ENCODE measurements at places on chromosomes 4 and X.

DNA sequence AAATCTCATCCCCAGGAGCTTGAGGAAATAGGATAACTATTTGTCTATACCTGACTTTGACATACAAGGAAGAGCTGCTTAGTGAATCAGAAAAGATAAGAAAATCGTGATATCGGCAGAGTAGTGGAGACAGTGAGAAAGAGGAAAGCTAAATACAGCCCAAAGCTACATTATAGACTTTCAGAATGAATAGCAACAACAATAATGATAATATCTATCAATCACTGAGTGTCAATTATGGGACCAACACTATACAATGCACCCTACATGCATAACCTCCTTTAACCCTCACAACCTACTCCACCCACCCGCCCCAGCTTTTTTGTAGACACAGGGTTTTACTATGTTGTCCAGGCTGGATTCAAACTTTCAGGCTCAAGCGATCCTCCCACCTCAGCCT, 205.1 kb downstream of the PPP3CA start:
- no peak for DNase-seq

DNA sequence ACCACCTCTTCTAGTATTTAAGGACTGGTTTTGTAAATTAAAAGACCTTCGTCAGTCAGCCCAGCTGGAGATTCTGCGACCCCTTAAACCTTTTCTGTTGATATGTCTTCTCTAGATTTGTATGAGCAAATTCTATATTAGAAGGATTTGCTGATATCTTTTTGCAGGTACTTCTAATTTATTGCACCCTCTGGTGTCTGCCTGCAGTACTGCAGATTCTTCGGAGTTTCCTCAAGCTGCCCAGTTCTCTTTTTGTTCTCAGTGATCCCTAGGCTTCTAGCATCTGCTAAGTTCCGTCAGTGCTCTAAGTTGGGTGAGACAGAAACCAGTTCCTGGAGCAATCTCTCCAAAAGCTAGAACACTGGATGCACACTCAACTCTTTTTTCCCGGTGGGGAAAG, 545.2 kb downstream of the C4orf33 start:
- DNase-seq, result no peak

- DNase-seq, result no peak
These were observed 16.1 kb upstream of the USO1 start for GRCh38 chr4:75708218-75708691.

DNA sequence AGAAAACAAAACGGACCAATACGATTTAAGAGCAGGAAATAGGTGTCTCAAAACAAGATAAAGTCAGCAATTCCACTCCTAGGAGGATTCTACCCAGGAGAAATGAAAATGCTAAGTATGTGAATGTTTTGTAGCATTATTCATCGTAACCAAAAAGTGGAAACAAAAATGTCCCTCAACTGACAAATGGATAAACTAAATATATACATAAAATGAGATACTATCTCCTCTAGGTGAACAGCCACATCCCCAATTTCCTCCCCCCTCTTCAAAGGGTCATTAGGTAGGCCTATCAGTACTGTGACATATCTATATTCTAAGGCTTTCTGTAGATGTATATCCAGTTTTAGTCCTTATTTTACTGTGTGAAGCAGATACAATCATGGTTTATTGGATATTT, 18.0 kb downstream of the DDX3X start:
- DNase-seq, result no peak

DNA sequence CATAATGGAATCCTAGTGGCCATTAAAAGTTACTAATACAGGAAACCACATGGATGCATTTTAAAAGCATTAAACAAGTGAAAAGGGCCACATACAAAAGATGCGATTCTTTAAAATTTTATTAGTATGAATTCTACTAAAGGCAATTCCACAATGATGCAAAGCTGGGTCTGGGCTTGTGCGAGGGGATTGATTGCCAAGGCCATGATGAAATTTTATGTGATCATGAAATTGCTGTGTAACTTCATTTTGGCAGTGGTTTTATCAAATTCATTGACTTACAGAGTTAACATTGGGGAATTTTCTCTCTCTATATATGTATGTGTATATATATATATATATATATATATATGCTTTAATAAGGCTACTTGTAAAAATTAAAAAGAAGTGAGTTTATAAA, 1142.5 kb upstream of the IGFBP7 start:
- no peak for DNase-seq

DNA sequence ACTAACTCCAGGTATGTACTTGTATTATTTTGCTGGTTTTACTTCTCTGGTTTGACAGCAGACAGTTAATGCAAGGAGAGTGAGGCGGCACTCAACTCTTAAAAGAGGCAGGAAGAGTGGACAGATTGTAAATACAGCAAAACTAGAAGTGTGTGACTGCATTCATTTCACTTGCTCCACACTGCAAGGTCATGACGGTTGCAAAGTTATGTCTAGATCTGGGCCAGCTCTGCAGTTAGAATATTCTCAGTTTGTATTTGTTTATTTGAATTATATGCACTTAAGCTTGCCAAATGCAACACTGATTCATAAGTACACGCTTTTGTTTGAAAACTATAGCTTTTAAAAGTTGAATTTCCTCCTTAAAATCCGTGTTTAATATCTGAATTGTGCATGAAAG, 148.9 kb downstream of the STIM2 start:
- DNase-seq, result no peak

GRCh38 chr4:94304365-94304971, 38.2 kb downstream of the HPGDS start:
- DNase-seq, result no peak
